ENCODE measurements at places on chromosomes 7 and 10.
A peak's percentile ranks its signal among the peaks of the same experiment; 100 is the strongest.

DNA sequence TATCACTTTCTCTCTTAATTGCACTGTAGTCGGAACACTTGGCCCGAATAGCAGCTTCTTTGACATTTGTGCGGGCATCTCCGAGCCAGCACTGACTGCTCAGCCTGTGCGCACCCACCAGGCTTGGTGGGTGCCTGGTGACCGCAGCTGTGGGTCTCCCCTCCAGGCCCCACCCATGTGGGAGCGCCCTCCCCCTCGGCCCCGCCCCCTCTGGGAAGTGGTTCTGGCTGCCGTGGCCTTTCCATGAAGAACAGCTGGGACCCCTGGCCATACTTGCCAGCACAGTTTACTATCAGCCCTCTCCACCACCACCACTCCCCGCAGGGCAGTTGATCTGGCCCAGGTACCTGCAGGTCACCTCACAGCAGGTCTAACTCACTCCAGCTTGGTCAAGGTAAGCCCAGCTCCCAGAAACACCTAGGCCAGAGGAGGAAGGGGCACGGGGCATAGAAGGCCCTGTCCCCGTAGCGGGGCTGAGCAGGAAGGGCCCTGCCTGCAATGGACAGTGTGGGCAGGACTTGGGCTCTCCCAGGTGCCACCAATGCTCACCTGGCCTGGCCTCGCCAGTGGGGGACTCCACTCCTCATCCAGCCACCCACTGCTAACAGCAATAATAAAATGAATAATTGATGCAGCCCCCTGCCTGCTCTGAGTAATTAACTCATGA is 5.8 kb downstream of the RASGEF1A start:
- no peak for DNase-seq

GRCh38 chr10:121684276-121684675 is 86.0 kb upstream of the FGFR2 start:
- DNase-seq: no peak

DNA sequence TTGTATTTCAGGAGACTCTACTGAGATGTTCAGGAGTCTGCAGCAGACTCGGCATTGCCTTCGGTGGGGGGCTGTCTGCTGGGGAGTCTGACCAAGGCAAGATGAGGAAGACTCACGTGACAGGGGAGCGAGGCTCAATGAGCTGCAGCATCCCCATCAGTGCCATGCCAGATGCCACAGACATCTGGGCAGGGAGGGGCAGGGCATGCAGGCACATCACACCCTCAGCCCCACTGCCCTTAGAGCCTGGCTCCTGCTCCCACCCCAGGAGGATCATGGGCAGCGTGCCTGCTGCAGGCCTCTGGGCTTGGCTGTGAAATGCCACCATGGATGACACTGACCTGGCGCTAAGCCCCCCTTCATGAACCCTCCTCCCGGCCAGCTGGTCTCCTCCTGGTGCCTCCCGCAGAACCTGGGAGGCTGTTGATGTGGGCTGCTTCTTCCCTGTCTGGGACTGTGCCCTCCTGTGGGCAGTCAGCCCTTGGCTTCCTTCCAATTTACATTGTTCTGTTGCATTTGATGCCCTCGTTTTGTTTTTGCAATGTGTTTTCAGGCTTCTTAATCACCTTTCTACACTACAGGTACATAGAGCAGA is 235.0 kb downstream of the PAXIP1 start:
- peak; percentile 72 for DNase-seq

GRCh38 chr10:75137533-75138438 is 26.3 kb downstream of the SAMD8 start:
- DNase-seq: no peak

- no peak for DNase-seq
Observed at GRCh38 chr7:103094102-103094501, 19.2 kb downstream of the ARMC10 start.

DNA sequence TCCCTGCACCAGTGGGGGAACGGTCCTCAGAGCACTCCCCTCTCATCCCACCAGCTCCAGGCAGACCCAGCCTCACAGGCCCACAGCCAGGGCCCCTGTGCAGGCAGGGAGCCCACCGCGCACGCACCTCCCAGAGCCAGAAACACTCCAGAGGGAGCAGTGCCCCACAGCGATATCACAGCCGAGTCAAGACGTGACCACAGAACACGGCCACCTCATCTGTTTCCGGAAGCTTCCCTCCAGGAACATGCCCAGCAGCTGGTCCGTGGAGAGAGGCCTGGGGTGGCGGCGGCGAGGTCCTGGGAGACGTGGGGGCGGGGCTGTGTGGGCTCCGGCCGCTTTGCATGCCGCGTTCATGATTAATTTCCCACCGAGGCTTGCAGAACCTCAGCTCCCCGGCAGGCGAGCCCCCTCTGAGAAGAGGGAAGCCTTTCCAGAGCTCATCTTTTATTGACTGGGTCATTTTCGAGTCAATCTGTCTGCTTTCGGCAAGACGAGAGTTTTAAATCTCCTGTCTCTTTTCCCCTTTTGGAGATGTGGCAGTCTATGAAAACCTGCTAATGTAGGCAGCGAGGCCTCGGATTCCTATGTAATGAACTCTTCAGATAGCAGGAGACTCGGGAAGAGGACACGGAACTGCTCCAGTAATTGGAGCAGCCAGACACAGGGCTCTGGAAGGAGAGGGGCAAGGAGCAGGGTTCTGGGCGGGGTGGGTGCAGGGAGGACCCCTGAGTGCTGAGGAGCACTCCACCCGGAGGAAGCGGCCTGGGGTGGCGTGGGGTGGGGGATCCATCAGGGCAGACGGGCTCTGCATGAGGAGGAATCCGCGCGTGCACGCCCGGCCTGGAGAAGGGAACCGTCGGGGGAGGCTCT is 242.8 kb downstream of the ELFN1 start:
- no peak for DNase-seq

GRCh38 chr7:65438598-65438997 is 64.9 kb downstream of the ZNF92 start:
- no peak for DNase-seq

- no peak for DNase-seq
Observed at GRCh38 chr7:34247468-34247867, 342.1 kb downstream of the BMPER start.

DNA sequence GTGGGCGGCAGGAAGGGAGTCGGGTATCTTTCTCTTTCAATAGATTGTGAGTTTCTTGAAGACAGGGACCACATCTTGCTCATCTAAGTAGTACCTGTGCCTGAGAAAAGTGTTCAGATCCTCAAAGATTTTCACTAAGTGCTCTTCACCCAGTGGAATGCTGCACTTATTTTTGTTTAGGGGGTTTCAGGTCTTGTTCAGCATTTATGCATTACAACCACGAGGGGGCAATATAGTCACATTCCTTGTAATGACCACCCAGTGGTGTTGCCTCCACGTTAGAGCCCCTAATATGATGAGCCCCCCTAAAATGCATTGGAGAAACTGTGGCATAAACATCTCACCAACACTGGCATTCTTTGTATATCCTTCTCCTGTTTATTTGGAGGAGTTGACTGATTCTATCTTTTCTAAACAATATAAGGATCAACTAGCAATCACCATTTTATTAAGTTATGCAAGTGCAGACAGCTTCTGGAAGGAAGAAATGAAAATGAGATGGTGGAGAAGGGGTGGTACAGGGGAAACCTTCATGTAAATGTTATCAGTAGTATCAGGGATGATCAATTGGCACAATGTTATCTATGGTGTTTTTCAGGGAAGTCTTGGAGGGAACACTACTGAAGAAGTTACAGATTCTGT is 3.1 kb upstream of the PAPSS2 start:
- peak; percentile 37 for DNase-seq

GRCh38 chr7:37071124-37071523 is 346.8 kb upstream of the AOAH start:
- DNase-seq: no peak

- DNase-seq: no peak
Observed at GRCh38 chr7:104388222-104388621, 59.8 kb downstream of the LHFPL3 start.

DNA sequence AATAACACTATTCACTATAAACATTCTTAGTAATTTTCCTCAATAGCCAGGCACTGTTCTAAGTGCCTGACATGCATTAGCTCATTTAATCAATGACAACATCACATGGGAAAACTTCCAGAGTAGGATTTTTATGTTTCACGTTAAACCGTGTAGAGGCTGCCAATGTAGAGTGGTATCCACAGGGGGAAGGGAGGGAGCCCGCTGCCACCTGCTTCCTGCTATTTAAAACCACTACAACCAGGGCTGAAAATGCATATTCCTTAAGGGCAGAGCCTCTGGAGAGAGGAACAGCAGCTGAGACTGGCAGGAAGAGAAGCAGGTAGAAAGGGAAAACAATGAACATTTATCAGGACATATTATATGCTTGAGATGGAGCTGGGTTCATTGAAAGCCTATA is 684.3 kb upstream of the AUTS2 start:
- DNase-seq: no peak

- no peak for DNase-seq
Observed at GRCh38 chr7:103031781-103032180, 42.8 kb downstream of the FBXL13 start.

DNA sequence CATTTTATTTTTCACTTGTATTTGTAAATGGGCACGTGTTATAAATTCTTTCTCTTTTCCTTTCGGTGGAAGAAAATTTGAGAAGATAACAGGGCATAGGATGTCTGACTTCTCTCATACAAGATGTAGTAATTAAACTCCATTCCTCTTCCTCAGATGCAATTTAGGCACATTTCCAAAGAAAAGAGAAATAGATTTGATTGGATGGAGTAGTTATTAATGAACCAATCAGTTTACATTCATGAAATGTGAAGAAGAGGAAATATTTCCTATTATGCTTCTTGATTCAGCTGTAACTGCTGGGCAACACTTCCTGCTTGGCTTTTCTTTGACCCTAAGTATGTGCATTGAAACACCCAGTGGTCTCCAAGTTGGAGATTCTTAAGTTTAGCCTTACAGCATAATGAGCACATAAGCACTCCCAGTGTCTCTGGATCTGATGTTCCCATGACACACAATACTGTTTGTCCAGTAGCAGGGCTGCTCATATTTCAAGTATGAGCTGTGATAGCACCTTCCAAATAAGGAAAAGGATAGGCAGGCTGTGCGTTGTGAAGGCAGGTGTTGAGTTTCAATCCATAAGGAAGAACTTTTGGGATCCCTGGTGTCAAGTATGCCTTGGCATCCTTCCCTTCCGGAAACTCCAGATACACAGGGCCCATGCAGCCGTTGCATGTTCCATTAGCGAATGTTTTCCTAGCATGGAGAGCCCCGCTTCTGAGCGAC is 33.4 kb upstream of the COBL start:
- no peak for DNase-seq

GRCh38 chr10:15571575-15571974 is 148.1 kb downstream of the ITGA8 start:
- DNase-seq: no peak

- no peak for DNase-seq
Observed at GRCh38 chr7:66415659-66416265, 210.6 kb downstream of the TPST1 start.

DNA sequence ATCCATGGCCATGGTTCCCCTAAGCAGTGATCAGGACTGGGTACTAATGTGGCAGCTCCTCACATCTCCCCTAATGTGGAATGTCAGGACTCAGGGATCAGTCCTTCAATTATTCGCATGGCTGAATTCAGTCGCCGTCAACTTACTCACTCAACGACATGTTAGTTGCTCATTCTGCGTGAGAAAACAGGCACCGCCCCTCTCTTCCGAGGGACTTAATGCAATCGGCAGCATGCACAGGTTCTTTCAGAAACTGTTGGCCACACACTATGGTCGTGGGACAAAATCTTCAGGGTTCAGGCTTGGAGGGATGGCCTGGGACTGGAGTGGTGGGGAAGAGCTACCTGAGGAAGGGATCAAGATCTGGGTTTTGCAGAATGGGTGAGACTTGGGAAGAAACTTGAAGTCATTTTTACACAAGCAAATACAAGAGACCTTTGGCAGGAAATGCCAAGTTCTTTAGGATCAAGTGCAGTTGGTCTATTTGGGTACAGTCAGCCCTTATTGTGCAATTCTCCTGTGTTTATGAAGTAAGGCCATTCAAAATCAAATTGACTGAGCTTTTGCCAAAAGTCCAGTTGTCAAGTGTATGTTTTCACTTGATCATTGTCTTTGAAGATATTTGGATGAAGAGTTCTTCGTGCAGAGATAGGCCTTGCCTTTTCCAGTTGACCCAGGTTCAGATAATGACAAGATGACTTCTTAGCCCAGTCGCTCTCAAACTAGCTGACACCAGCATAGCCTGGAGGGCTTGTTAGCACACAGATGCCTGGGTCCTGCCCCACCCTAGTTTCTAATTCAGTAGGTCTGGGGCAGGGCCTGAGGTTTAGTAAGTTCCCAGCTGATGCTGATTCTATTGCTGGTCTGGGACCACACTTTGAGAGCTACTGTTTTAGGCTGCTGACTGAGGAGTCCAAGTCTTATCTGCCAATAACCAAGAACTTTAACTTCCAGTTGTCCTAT is 48.5 kb downstream of the LRRC18 start:
- no peak for DNase-seq

DNA sequence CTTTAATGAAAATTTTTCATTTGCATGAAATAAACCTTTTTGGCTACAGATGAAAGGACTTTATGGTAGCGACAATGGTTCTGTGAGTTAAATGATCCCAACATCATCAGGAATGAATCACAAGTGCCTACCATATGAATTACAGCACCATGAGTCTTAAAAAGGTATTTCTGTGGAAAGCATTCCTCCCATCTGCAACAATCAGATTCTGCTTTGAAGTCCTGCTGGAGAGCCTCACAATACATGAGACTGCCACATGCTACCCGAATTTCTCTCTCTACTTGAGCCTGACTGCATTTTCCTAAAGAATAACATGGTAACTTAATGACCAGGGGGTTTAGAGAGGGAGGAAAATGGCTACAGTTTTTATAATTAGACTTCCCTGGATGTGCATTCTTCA is 190.3 kb downstream of the TWIST1 start:
- DNase-seq: no peak

DNA sequence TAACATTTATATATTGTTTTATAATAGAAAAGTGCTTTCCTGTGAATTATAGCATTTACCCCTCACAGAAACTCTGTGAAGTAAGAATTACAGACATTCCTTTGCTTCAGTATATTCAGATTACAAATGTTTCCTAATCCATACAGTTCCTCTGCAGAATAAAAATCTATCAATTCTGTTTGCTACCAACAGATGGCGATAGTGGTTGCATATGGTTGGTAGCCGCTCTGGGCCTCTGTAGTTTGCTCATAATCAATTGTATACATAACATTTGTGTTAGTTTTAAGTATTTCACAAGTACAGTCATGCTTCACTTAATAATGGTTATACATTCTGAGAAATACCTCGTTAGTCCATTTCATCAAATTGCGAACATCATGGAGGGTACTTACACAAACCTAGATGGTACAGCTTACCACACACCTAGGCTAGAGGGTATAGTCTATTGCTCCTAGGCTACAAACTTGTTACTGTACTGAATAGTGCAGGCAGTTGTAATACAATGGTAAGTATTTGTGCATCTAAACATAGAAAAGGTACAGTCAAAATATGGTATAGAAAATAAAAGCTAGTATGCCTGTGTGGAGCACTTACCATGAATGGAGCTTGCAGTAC is 94.4 kb upstream of the STEAP4 start:
- DNase-seq: peak; percentile 10

GRCh38 chr7:12731214-12731656 is 43.8 kb downstream of the ARL4A start:
- no peak for DNase-seq
